Stimulated activated CD4-positive, alpha-beta T cell treated with anti-CD3 and anti-CD28 coated beads, TNF-alpha, amount 100 ng/mL, for 48 hours (primary cell): ENCODE measurements at places on chromosomes 1 and 21.

GRCh38 chr1:178189814-178190213 is 95.9 kb downstream of the RASAL2 start:
- no peak for DNase-seq

DNA sequence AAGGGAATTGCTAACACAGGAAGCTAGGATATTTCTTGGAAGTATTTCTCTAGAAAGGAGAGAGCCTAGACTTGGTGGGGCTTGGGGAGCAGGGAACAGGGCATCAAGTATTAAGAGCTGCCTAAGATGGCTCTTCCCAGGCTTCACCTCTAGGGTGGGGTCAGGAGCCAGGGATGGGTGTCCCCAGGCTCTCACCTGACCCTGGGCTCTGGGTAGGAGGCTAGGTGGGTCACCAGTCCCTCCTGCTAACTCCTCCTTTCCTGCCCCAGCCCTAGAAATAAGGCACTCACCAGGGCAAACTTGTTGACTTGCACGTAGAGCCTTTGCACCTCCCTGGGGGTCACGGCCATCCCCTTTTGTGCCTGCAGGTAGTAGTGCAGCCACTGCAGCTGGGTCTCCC is 15.0 kb downstream of the ETNK2 start:
- no peak for DNase-seq

DNA sequence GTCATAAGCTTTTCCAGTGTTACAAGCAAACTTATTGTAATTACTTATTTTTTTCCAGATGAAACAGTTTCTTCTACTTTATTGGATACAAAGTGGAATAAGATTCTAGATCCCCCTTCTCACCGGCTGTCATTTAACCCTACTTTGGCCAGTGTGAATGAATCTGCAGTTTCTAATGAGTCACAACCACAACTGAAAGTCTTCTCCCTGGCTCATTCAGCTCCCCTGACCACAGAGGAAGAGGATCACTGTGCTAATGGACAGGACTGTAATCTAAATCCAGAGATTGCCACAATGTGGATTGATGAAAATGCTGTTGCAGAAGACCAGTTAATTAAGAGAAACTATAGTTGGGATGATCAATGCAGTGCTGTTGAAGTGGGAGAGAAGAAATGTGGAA is 95.5 kb downstream of the ZFYVE9 start:
- no peak for DNase-seq

DNA sequence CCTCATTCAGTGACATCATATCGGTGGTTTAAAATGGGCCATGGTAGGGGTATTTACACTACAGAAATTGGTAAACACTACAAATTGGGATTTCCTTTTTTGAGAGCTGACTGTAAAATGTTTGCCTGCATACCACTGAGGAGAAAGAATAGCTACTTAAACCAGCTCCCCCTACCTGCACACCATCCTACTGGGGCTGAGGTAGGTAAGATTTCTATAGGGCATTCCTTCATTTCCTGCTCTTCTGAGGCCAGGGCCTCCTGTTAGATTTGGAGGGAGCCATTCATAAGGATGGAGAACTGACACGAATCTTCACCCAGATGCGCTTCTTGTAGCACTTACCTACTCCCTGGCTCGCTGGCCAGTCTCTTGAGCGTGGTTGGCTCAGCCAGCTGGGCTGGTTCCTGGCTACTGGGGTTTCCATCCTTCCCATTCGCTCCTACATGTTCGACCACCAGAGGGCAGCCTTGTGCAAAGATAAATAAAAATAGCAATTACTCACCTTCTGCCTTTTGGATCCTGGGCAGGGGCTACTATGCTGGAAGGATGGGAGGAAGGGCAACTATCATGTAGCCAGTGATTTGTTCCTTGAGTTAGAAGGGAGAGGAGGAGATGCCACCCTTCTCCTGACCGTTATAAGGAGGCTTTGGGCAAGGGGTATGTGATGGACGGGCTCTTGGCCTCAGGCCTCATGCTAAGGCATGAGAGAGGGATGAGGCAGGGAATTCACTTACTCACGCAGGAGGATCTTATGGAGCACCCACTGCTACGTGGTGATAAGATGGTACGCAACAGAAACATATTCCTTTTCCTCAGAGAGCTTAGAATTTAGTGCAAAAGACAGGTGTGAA is 10.7 kb downstream of the OPTC start:
- peak; percentile 70 for DNase-seq

DNA sequence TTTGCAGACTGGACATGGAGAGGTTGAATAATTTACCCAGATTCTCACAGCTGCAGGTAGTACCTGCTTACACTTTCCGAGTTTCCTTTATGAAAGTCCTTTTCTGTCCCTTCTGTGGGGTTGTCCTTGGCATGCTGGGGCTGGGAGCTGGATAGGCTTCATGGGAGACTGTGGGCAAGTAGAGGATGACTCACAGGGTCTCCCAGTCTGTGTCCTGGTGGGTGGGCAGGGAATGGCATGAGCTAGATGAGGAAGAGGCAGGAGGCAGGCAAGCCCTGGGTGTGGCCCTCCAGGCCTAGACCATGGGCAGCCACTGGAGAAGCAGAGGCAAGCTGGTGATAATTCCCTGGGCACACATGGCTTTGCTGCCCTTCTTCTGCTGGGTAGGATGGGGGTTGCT is 80.6 kb downstream of the NAV1 start:
- no peak for DNase-seq

GRCh38 chr21:32297449-32297848 is 1.2 kb upstream of the MRAP start:
- no peak for DNase-seq

GRCh38 chr1:33299461-33300155 is 21.3 kb downstream of the A3GALT2 start:
- no peak for DNase-seq

GRCh38 chr1:117613249-117613968 is 7.6 kb downstream of the TENT5C start:
- DNase-seq, result no peak

GRCh38 chr1:85624361-85624760 is 43.8 kb downstream of the CCN1 start:
- DNase-seq, result no peak

- DNase-seq, result no peak
Measured at GRCh38 chr1:117630423-117630998, 24.7 kb downstream of the TENT5C start.

GRCh38 chr1:67735206-67735605 is 50.2 kb downstream of the GADD45A start:
- DNase-seq, result no peak

DNA sequence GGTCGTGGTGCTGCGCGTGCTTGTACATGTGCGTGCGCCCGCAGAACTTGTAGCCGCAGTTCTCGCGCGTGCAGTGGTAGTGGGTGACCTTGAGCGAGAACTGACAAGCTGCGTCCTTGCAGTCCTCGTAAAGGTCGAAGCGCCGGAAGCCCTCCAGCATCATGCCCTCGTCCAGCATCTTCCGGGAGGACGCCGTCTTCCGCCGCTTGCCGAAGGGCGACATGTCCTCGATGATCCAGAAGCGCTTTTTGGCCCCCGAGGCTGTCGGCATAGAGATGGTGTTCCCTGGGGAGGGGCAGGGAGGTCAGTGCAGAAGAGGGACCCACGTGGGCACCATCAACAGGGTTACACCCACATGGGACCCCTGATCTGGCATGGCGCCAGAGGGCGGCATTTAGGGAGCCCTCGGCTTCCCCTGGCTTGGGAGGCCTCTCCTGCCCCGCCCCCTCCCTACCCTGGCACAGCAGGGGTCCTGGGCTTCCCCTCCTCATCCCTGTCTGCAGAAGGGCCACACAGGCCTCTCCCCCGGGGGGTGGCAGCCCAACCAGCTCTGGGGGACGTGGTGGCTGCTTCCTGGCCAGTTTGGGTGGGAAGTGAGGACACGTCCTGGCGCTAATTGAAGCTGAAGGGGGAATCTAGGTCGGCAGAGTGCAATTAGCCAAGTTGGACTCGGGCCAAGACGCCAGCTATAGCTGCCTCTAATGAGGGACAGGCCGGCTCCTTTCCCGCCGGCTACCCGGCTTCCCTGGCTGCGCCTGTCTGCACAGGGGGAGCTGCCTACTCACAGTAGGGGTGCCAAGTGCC is 156.5 kb downstream of the CASZ1 start:
- no peak for DNase-seq

GRCh38 chr1:91564888-91565701 is 64.4 kb downstream of the CDC7 start:
- DNase-seq, result no peak

- no peak for DNase-seq
Measured at GRCh38 chr1:110927484-110928075, 36.1 kb downstream of the LRIF1 start.

GRCh38 chr1:40095806-40096205 is 1.2 kb downstream of the PPT1 start:
- DNase-seq, result no peak

GRCh38 chr21:46021978-46022544 is 40.5 kb downstream of the COL6A1 start:
- DNase-seq, result no peak

GRCh38 chr1:40625076-40625475 is 40.4 kb downstream of the RIMS3 start:
- DNase-seq, result no peak

- no peak for DNase-seq
Measured at GRCh38 chr1:111192074-111192473, 8.4 kb downstream of the DENND2D start.

GRCh38 chr1:31627301-31627929 is 9.9 kb downstream of the HCRTR1 start:
- DNase-seq, result no peak

GRCh38 chr21:45069085-45069484 is 5.3 kb upstream of the ADARB1 start:
- no peak for DNase-seq

GRCh38 chr1:204213668-204214662 is at the start of gene GOLT1A:
Gene GOLT1A (minus strand): TSS chr1:204213988. CDS start chr1:204213906, 82 bp downstream.
- DNase-seq, result peak; percentile 44

DNA sequence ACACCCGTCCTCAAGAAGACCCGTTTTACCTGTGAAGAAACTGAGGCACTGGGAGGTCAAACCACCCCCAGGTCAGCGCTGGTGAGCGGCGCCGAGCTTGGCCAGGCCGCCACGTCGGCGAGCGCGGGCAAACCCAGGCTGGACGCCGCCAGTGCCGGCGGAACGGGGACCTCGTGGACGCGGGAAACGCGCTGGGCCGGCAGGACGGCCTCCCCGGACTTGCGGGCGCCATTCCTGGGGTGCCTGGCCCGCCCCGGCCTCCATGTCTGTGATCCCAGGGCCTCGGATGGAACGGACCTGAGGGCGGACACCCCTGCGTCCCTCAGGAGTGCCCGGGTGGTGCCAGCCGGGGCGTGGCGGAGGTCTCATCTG is 764 bp upstream of the SUMO3 start:
- DNase-seq, result no peak
